ENCODE measurements at places on chromosomes 3 and 15. TPM values are rescaled to one million over a fixed set of nuclear protein-coding genes. Genes with fewer than 3 reads are reported as not detected.

ONECUT1 gene
- total RNA-seq, result not detected

ZMYND10 gene
- 0.65 TPM for total RNA-seq

GP9 gene
- not detected for total RNA-seq

GP5 gene
- total RNA-seq, result not detected

SPSB4 gene
- not detected for total RNA-seq

NR2E3 gene
- total RNA-seq, result not detected

P3H2 gene
- 11.0 TPM for total RNA-seq

SLC6A11 gene
- not detected for total RNA-seq

C3orf49 gene
- total RNA-seq, result not detected

CHRD gene
- total RNA-seq, result 0.36 TPM

CYP1A1 gene
- total RNA-seq, result 0.12 TPM

FMN1 gene
- 6.8 TPM for total RNA-seq

NR2F2 gene
- 3.5 TPM for total RNA-seq

NTRK3 gene
- 0.73 TPM for total RNA-seq

STRIT1 gene
- not detected for total RNA-seq

FBXL22 gene
- total RNA-seq, result 1.1 TPM

COL6A5 gene
- under 0.01 TPM for total RNA-seq

PLSCR5 gene
- total RNA-seq, result not detected

CFAP91 gene
- 0.73 TPM for total RNA-seq

FANCD2OS gene
- total RNA-seq, result not detected

GTPBP8 gene
- 26.4 TPM for total RNA-seq

ZIC1 gene
- total RNA-seq, result 125 TPM

KCNAB1 gene
- total RNA-seq, result not detected

EOMES gene
- not detected for total RNA-seq

GOLGA8T gene
- not detected for total RNA-seq

ISG20 gene
- 3.9 TPM for total RNA-seq

CGNL1 gene
- 0.65 TPM for total RNA-seq

UROC1 gene
- not detected for total RNA-seq

SEMA3G gene
- 0.97 TPM for total RNA-seq

ATP13A5 gene
- not detected for total RNA-seq

CCR3 gene
- total RNA-seq, result not detected

SNTN gene
- not detected for total RNA-seq

DPPA4 gene
- total RNA-seq, result 2.3 TPM

ADAMTS9 gene
- 5.8 TPM for total RNA-seq

CATSPER2 gene
- total RNA-seq, result 0.65 TPM

GABRA5 gene
- not detected for total RNA-seq

Measured in hair follicle dermal papilla cell (primary cell).